ENCODE measurements at places on chromosomes 13 and 19.

- DNase-seq: no peak
These were observed 73.4 kb downstream of the RUBCNL start for GRCh38 chr13:46313432-46314257.

- DNase-seq: no peak
These were observed 112.4 kb downstream of the NUFIP1 start for GRCh38 chr13:44876782-44877324.

DNA sequence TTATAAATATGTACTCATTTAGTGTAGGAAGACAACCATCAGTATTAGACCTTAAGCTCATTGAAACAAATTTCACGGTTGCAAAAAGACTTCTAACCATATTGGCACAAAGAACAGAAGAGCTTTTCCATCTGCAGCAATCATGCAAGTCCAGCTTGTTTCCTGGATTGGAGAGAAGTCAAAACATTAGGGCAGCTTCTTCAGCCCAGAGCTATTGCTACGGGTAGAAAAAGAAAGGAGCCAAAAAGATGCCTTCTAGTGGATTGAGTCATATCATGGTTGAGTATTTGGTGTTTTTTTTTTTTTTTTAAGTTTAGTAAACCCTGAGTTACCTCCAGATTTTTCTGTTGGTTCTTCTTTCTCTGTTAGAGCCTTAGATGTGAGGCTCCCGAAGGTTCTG lies 99.8 kb downstream of the WDFY2 start:
- no peak for DNase-seq

GRCh38 chr19:38070573-38070972 lies 153.4 kb downstream of the DPF1 start:
- no peak for DNase-seq

GRCh38 chr19:8036434-8037099 lies 16.0 kb upstream of the CCL25 start:
- DNase-seq: no peak

- DNase-seq: no peak
These were observed 10.0 kb downstream of the ATP7B start for GRCh38 chr13:52001120-52001731.

DNA sequence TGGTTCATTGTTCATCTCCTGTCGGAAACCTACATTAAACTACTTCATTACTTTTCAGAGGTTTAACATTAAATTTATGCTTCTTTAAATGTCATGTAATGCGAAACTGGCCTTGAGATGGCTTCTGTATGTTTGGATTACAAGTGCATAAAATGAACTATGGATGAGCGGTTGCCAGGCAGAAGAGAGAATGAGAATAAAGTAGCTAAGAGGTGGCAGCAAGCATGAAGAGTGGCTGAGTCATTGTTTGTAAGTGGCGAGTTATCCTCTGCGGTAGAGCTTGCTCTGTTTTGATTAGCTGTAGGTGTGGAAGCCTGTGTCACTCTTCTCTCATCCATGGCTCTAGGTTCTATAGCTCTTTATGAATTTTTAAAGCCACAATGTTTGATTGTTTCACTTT lies 1139.6 kb upstream of the PCDH9 start:
- DNase-seq: no peak

GRCh38 chr13:113990321-113990837 lies 16.5 kb upstream of the C13orf46 start:
- DNase-seq: no peak
